ENCODE measurements at places on chromosomes 1 and 21.

- ATAC-seq: no peak
Observed at GRCh38 chr1:108557296-108557695, 2.6 kb upstream of the EEIG2 start.

DNA sequence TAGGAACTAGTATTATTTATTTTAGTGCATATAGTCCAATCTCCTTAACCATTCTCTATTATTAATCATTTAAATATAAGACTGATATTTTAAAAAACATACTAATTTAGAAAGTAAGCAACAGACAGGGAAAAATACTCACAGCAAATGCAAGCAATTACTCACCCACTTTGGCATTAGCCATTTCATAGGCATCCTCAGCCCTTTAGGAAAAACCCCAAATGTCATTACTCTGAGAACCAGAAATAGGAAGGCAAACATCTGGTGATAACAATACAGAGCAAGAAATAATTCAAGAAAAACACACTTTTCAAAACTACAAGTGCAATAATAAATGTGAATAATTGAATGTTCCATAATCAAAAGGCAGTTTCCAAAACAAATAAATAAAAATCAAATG lies 545.1 kb downstream of the PLPP3 start:
- no peak for ATAC-seq

GRCh38 chr1:209601809-209602657 lies 18.5 kb downstream of the CAMK1G start:
- ATAC-seq: peak; percentile 39

GRCh38 chr21:37516998-37517397 lies 150.4 kb downstream of the DYRK1A start:
- no peak for ATAC-seq

DNA sequence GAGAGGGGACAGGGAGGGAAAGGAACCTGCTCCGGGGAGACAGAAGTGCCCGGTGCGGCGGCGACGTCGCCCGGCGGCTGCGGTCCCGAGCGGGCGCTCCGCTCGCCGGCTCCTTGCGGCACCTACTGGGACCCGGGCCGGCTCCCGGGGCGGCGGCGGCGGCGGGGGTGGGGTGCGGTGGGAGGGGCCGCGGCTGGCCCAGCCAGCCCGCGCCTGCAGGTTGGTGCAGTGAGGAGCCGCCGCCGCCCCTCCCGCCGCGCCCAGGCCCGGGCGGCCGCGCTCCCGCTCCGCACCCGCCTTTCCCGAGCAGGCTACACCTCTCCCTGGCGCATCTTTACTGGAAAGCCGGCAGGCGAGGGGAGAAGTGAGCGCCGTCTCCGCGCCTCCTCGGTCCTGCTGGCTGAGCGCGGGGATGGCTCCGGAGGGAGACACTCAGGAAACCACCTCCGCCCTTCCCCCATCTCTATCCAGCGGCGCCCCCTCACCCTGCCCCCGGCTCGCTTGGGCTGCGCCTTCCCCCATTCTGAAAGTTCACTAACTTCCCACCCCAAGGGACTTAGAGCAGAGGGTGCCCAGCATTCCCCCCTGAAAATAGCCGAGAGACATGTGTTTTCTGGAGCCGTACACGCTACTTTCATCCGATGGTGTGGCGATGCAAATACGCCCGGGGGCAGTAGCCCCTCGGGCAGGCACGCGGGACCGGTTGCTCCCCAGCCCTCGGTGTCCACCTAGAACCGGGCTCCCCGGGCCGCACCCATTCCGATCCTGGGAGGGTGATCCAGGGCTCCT lies at the start of gene PLD5:
Gene PLD5 (minus strand): TSS at position 127 of the 789 bp plus-strand sequence.
- ATAC-seq: peak; percentile 46

DNA sequence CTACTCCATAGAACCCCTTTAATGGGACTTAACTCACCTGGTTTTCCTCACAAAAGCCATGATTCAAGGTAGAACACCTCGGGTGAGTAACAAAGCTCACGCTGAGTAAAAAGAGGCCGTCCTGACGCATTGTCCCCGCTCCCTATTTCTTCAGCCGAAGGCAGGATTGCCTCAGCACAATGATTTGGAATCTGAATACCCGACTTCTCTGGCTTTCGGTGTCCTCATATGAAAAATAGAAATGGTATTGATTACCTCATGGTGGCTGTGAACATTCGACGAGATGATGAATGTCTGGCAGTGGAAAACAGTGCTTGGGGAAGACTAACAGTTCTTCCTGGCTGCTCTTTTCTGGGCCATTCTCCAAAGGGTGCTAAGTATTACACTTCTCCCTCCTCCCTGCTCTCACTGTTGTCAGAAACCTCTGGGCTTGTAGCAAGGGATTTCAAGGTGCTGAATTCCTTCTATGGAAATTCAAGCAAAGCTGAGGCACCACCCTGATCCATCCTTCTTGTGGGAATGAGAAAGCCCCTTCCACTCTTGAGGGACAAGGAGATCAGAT lies 148.3 kb downstream of the C1orf94 start:
- no peak for ATAC-seq

GRCh38 chr1:244187310-244187709 lies 136.2 kb downstream of the ZBTB18 start:
- ATAC-seq: no peak

DNA sequence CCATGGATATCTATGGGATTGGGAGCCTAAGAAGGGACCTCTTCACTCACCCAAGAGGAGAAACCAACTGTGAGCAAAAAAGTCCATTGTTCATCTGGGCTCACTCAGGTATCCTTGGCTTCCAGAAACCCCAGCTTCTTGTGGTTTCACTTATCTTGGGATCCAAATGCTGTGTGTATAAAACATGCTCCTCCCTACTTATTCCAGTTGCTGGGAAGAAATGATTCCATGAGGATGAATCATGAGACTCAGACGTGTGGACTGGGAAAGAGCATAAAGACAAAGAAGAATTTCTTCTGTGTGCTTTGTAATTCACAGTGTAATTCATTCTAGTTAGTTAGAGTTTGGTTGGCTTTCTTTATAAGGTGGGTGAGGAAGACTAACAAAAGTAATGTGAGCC lies 283.7 kb downstream of the ZNF648 start:
- ATAC-seq: no peak

- peak; percentile 100 for ATAC-seq
Observed at GRCh38 chr21:42939582-42940413, 14.4 kb upstream of the ERVH48-1 start.

DNA sequence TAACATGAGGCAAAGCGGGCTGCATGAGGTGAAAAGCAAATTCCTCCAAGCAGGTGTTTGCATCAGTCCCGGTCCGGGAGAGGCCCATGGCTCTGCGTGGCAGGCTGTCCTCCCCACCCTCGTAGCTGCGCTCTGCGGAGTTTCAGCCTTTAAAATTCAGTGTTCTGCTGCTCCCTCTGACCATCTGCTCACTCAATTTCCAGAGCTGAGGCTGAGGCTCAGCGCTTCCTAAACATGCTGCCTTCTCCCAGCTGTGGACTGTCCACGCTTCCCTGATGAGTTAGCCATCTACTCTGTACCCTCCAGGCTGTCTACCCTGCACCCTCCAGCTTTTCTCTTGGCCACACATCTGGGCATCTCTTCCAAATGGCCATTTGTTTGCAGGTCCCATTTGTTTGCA lies 87.7 kb downstream of the KCNJ6 start:
- ATAC-seq: no peak

DNA sequence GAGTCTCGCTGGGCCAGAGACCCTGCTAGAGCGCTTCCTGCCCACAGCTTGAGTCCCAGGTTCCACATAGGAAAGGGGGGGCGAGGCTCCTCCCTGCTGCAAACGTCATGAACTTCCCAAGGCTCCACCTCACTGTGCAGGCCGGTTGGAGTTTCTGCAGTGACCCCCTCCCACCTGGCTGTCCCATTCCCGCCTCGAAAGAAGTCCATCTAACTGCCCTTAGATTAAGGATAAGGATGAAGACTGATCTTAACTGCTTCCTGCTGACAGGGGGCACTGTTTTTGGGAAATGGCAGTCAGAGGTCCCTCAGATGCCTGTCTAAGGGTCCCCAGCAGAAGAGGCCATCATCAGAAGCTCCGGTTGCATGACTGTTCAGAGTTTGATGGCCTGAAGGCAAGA lies 62.7 kb downstream of the STUM start:
- no peak for ATAC-seq

GRCh38 chr1:219298571-219299148 lies 125.0 kb downstream of the LYPLAL1 start:
- ATAC-seq: peak; percentile 86

DNA sequence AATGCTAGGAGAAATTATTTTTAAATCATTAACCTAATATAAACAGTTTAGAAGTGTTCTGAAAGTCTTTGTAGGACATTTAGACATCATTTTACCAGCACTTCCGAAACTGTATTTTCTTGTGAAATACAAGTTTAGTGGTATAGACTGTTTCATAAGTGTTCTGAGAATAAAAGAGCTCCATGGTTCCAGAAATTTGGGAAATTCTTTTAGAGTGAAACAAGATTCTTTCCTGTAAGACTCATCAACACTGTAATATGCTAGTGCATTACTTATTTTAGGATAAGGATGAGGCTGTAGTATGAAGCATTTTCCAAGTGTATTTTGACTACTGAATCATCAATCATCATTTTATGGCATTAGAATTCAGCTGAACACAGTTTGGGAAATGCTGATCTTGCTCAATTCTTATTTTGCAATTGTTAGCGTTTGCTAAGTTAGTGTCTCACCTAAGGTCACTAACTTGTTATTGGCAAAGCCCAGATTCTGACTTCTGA lies 73.4 kb downstream of the CEP350 start:
- ATAC-seq: peak; percentile 81

DNA sequence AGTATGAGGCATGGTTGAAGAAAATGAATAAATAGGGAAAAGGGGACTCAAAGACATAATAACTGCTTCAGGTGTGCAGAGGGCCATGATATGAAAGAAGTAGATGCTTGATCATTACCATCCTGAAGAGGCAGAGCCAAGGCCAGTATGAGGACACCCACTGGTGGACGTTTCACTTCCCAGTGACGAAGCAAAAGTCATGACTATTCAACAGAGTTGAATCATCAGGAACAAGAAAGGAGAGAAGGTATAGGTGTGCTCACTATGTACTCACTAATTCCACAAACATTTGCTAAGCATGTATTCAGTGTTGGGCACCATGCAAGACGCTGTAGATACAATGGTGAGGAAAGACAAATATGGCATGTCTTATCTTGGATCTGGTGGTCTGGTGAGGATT lies 319.2 kb upstream of the RUNX1 start:
- ATAC-seq: no peak

GRCh38 chr1:84365225-84366221 lies 32.8 kb upstream of the DNASE2B start:
- peak; percentile 55 for ATAC-seq

- no peak for ATAC-seq
Observed at GRCh38 chr1:12708396-12709090, 7.4 kb upstream of the AADACL3 start.
